ENCODE measurements at places on chromosomes 12 and 14.

DNA sequence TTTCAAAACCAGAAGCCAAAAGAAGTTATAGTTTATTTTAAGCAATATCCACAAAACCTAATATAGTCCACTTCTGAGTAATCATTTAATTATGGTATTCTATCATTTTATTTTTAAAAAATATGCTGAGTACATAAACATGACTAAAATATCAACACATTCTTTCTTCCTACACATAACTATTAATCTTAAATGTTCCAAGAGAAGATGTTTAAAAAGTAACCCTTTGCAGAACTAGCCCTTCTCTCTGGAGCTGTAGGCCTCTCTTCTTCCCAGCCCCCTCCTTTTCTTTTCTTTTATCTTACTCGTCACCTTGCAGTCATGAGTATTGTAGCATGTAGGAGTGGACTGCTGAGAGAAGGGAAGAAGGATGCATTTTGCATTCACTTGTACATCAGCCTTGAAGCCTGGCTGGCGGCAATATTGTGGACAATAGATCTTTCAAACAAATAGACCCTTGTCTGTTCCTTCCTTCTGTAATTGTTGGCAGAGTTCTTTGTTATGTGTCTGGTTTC is 941.9 kb downstream of the NRXN3 start:
- DNase-seq = no peak

DNA sequence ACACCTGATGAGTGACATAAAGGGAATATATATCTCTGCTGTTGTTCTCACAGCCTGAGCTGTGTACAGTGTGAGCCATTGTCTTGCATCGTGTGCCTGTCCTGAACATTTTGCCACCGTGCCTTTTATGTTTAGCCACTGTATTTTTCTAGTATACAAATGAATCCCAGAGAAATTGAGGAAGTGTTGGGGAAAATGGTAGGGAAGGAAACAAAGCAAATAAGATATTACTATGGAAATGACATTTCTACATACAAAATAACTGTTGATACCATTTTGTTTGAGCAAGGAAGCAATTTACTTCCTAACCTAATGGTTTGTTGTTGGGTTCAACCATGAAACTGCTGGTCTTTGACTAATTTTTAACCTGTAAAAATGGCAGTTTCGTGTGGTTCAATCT is 5.5 kb downstream of the PSMA6 start:
- no peak for DNase-seq

DNA sequence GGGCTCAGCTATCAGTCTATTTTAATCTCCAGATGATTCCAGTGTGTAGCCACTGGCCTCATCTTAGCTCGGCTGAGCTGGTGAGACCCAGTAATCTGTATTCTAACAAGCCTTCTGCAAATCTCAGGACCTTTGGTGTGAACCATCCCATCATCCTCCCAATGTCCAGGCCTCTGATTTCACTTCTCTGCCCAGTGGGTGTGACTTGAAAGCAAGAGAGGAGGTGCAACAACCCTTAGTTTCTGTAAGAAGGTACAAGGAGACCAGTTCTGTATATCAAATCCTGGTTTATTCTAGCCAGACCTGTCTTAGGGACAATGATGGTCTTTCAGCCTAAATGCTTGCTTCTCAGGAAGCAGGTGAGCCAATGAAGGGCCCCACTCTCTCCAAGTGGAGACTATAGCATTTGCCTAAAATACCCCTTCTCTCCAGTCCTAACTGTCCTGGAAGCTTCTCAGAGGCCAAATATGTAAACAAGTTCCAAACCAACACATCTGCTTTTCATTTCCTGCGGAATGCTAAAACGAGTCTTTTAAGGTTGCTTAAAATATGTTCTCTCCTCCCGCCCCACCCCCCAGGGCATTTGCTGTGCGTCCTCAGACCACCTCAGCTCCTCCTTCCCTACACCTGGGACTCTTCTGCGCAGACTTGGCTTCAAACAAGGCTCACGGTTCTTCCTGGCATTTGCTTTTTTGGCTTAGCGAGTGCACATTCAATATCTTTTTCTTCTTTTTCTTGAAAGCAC is 78.4 kb upstream of the FUT8 start:
- DNase-seq = no peak

DNA sequence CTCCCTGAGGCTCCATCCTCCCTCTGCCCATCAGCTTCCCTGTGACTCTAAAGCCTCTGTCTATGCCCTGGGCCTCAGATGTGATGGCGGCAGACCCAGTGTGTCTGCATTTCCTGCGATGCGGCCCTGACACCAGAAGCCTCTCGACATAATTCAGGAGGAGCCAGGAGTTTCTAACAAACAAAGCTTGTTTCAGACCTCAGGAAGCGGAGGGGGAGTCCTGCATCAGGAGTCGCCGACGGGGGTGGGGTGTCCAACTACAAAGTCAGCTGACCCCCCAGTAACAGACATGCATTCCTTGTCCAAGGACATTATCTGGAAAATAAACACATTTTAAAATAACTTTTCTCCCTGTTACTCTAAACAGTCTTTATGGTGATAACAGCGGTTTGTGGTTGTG is 167.5 kb downstream of the DPF3 start:
- DNase-seq = no peak

DNA sequence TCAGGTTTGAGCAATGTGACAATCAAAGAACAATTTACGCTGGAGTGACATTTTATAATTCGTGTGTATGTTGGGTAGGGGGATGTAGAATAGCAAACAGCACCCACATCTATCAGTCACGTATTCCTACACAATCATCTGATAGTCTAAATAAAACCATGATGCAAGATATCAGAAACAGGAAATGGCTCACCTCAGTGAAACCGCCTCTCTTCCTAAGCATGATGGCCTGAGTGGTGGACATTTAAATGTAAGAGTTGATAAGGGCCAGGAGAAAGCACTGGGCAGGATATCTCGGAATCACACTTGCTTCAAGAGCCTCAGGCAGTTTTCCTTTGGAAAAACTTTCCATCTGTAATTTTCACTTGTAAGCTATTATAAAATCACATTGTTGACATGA is 128.2 kb downstream of the GRIP1 start:
- no peak for DNase-seq

GRCh38 chr12:25993901-25994651 is 35.6 kb downstream of the RASSF8 start:
- DNase-seq = no peak

DNA sequence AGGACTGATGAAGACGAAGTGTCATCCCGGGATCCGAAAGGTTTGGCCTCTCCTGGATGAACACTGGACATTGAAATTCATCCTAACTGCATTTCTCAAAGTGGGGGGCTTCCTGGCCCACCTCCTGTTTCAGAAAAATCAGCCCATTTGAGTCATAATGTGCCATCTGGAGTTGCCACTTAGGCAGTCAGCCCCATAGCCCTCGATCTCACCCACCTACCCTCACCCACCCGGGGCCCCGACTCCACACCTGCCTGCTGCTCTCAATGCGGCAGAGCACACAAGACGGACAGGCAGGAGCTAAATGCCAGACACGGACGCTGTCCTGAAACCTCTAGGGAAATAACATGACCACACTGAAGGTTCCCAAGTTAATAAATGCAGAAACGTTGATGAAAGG is 12.6 kb downstream of the DLK1 start:
- no peak for DNase-seq

DNA sequence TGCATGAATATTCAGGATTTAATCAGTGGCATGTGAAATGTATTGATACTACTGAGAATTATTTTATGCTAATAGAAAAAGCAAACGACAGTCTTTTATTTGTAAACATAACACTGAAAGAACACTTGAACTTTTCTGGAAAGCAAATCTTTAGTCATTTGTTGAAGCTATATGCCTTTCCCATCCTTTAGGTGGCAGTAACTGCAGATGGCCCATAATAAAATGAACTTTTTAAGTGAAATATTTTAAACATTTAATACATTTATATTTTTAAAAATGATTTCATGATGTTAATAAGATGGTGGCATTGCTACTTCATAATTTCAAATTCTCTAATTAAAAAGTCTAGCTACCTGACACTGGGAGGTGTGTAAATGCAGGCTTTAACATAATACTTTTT is 13.9 kb upstream of the KRR1 start:
- no peak for DNase-seq

DNA sequence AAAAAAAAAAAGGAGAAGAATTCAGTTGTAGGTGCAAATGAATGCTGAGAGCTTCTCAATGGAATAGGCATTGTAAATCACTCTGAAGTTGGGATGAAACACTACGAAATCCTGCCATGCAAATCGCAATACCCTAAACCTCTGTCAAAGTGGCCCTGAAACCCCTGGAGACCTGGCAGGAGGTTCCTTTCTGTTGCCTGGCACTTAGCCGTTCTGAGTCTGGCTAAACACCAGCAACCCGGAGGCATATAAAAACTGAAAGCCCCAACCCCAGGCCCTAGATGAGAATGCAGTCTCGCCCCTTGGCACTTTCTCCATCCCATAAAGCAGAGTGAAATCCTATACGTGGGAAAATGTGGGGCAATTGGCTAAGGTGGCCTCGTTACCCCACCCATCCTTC is 151.5 kb upstream of the PARP11 start:
- DNase-seq = no peak

- no peak for DNase-seq
Observed at GRCh38 chr14:68841016-68841809, 48.3 kb upstream of the ZFP36L1 start.

DNA sequence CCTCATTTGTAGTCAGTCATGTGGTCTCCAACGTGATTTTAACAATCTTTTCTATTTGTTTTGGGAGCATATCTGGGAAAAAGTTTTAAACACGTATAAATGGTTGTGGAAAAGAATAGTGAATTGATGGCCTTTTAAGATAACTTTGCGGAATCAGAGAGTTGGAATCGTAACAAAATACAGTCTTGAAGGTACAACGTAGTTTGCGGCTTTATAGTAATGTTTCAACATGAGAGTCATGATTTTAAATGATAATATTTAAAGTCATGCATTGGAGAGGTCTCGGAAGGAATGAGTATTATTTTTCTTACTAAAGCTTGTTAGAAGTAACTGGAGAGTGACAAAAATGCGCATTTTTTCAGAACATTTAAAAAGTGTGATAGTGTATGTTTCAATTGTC is 1.6 kb downstream of the AEBP2 start:
- DNase-seq = no peak

GRCh38 chr14:76772300-76773187 is 11.3 kb downstream of the VASH1 start:
- no peak for DNase-seq

DNA sequence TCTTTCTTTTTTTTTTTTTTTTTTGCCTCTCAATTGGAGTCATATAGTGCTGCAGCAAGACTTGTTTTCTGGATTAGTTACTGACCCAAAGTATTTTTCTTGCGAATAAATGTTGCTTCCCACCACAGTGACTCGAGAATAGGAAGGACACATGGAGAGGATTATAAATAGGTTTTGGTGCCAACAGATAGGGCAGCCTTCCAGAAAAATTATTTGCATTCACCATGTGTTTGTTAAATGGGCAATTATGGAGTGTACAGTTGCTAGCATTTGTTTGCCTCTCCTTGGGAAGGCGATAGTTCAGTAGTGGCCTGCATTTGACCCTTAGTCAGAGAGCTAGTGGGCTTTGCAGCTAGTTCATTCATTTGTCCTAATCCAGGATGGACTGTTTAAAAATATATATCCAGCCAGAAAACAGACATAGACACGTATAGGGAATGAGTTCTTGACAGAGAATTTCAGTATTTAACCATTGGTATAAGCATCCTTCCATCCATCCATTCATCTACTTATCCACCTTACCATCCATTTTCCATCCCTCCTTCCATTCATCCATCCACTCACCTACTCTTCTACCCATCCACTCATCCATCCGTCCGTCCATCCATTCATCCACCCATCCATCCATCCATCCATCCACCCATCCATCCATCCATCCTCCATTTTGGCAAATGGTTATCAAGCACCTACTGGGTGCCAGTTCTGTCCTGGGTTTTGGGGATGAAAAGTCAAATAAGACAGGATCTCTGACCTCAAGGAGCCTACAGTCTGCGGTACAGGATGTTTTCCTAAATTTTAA is 67.5 kb downstream of the CHST11 start:
- no peak for DNase-seq

DNA sequence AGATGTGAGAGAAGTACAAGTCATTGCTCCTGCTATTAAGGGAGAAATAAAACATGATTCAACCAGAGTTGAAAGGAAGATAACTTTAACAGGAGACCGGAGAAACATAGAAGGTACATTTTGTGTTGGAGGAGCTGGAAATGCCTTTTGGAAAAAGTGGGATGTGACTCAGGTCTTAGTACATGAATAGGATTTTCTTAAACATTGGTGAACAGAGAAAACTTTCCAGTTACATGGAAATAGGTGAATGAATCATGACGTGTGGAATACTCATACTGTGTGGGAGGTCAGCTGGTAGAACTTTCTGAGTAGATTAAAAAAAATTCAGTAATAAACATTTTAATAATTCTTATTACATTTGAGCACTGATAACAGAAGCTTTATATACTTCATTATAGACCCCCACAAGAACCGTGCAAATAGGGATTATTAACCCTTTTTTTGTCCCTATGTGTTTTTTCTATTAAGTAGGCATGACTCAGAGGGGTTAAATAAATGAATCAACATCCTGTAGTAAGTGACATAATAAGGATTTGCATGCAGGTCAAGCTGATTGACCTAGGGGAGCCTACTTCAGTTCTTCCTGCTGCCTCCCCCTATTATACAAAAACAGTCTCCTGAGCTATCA is 710.5 kb downstream of the NOVA1 start:
- DNase-seq = no peak

DNA sequence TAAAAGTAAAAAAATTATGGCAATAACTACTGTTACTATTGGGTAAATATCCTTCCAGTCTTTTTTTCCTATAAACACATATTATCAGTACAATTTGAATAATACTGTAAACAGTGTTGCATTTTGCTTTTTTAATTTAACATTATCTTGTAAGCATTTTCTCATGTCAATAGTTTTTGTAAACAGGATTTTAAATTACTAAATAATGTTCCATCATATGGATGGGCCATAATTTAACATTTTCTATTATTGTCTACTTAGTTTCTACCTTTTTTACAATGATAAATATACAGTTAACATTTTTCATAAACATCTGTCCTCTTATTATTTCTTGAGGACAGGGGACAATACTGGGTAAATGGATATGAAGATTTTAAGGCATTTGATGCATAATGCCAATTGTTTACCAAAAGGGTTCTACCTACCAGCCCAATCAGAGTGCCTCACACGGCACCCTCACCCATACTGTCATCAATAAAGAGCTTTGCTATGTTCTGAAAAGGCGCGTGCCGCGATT is 759 bp upstream of the ACVR1B start:
- DNase-seq = no peak

- no peak for DNase-seq
Observed at GRCh38 chr12:57983146-57983857, 41.9 kb downstream of the ATP23 start.

- DNase-seq = no peak
Observed at GRCh38 chr12:39047539-39048262, 142.3 kb upstream of the CPNE8 start.

GRCh38 chr12:131391399-131391798 is 319.5 kb upstream of the SFSWAP start:
- no peak for DNase-seq

DNA sequence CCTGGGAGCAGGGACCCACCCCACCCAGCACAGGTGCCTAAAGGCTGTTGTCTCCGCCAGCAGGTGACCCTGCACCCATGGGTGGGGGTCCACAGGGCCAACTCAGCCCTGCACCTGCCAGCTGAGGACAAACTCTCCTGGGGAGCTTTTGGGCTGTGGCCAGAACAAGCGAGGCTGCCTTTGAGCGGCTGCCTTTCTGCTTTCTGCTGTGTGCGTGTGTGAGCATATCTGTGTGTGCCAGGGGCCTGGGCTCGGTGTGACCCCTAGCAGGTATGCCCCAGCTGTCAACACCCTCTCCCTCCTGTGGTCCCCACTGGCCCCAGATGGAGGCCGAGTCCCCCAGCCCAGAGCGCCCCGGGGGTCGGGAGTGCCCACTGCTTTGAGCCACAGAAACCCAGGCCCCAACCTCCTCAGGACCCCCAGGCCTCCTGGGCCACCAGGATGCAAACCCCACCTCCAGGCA is 25.9 kb upstream of the GPR132 start:
- no peak for DNase-seq

All from effector memory CD4-positive, alpha-beta T cell (primary cell).